ENCODE measurements at places on chromosomes 7 and 10. TPM values are rescaled to one million over a fixed set of nuclear protein-coding genes. Genes with fewer than 3 reads are reported as not detected.

DNA sequence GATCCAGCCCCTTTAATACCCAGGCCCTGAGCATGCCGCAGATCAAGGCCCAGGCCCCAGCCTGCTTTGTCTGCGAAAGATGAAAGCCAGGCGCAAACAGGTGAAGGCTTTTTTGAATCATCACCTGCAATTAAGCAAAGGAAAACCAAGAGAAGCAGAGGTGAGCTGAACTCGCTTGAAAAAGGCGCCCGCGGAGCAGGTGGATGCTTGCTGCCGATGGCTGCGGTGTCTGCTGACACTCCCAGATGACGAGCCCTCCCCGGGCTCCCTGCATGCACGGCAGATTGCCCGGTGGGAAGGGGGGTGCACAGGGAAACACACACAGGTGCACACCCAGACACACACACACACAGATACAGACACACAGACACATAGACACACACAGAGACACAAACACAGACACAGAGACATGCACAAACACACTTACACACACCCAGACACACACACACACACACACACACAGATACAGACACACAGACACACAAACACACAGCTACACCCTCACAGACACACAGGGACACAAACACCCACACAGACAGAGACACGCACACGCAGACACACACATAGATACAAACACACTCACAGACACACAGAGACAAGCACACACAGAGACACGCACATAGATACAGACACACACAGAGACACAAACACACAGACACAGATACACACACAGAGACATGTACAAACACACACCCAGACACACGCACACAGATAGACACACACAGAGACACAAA lies 142.6 kb upstream of the RNF32 start:
- DNase-seq = no peak

DNA sequence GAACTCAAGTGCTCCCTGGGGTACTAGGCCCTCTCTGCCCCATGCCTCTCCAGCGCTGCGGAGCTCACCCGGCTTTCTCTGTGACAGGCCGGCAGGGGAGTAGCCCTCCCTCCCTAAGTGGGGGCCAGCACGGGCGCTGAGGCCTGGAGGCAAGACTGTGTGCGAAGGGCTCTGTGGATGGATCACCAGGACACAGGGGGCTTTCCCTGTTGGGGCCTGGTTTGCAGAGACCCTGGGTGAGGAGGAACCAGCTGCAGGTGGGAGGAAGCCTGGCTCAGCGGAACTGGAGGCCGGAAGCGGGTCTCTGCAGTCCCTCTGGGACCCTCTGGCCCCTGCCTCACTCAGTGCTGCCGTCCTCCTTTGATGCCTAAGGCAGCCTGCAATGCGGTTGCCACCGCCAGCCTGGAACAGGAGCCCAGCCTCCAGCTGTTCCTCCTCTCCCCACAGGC lies 106.0 kb downstream of the CYTH3 start:
- DNase-seq = no peak

GRCh38 chr7:139854803-139855497 lies 25.9 kb downstream of the TBXAS1 start:
- DNase-seq = no peak

Gene ASIC3
- total RNA-seq = 6.0 TPM

Gene ANKRD1
- not detected for total RNA-seq

Gene ATP6V0A4
- not detected for total RNA-seq

Gene PAPOLB
- total RNA-seq = not detected

Gene CHRM2
- total RNA-seq = not detected
